Neural progenitor cell (in vitro differentiated cells): ENCODE measurements at places on chromosomes 13 and 19. TPM values are rescaled to one million over a fixed set of nuclear protein-coding genes. Genes with fewer than 3 reads are reported as not detected.

The PNMA8A gene
- 42.5 and 43.9 TPM in 2 replicates for total RNA-seq

The CPAMD8 gene
- 16.3 and 36.8 TPM in 2 replicates for total RNA-seq

The ZNF844 gene
- 16.3 and 16.5 TPM in 2 replicates for total RNA-seq

DNA sequence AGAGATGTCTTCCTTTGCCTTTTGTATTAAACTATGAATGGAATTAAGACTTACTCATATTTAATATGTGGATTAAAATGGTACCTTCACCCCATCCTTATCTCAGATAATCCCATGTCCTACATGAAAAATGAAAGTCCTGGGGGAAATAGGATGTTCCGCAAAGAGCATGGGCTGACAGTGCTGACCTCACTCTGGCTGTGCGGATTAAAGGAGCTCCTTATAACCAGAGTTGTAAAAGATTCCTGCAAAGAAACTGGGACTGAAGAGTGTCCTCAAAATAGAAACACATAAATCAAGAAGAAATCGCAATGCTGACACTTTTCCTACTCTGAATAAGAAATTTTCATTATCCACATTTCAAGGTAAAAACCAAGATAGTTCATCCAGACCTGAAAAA, 384.5 kb downstream of the LIG4 start:
- H3K27me3 ChIP-seq = no peaks in the 10 kb centered on the region
- no peaks in the 10 kb centered on the region for H3K36me3 ChIP-seq
- H3K4me3 ChIP-seq = no peak overlapping the region
- DNase-seq = no peak
- no peak overlapping the region for H3K27ac ChIP-seq

DNA sequence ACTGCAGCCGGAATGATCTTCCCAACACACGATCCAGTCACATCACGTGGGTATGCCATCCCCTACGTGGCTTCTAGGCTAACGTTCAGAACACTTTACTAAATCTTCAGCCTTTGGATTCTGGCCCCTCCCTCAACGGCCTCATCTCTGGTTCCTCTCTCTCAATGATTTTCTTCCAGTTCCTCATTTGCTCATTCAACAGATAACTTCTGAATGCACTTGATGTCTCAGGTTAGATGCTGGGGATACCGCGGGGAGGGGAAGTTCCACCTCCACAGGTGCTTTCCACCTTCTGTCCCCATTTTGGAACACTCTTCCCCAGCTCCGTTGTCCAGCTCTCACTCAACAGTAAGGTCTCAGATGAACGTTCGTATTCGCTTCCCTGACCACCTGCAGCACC, 66.1 kb downstream of the ATP7B start:
- H3K27me3 ChIP-seq = no peaks in the 10 kb centered on the region
- no peak overlapping the region for H3K27ac ChIP-seq
- H3K4me3 ChIP-seq = no peak overlapping the region

DNA sequence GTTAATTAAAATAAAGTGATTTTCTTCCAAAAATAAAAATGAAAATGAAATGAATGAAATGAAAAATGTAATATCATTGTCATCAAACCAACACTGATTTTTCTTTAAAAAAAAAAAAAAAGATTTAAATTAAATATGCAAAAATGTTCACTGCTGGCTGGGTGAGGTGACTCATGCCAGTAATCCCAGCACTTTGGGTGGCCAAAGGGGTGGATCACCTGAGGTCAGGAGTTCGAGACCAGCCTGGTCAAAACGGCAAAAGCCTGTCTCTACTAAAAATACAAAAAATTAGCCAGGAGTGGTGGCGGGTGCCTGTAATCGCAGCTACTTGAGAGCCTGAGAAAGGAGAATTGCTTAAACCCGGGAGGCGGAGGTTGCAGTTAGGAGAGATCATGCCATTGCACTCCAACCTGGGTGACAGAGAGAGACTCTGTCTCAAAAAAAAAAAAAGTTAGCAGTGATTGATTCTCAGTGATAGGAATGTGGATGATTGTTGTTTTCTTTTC, 44.6 kb upstream of the LSM14A start:
- no peaks in the 10 kb centered on the region for H3K36me3 ChIP-seq
- H3K4me3 ChIP-seq = no peak overlapping the region
- peaks cover 4% of the 10 kb centered on the region for H3K4me1 ChIP-seq
- DNase-seq = no peak

DNA sequence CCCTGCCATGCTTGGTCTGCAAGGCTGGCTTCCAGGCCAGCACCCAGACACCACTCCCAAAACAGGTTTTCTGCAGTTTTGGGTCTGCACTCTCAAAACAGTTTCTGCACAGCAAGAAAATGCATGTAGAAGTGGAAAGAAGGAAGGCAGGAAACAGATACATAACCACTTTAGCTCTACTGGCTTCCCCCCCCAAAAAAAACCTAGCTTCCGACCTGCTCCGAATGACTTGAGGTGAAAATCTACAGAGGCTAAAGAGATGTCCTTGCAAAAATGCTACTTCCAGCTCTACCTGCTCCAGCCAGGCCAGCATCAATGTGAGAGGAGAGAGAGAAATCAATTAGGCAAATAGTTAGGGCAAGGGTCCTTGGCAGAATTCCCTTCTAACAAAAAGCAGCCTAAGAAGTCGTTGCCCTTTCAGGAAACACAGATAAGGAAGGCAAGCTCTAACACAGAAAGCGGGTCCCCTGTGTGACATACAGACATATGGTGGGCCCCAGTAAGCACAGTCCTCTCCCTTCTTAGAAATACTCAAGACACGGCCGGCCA, 3.4 kb downstream of the C19orf12 start:
- H3K27ac ChIP-seq = no peak overlapping the region
- no peak overlapping the region for H3K4me3 ChIP-seq
- H3K4me1 ChIP-seq = peaks cover 7% of the 10 kb centered on the region
- no peaks in the 10 kb centered on the region for H3K36me3 ChIP-seq

DNA sequence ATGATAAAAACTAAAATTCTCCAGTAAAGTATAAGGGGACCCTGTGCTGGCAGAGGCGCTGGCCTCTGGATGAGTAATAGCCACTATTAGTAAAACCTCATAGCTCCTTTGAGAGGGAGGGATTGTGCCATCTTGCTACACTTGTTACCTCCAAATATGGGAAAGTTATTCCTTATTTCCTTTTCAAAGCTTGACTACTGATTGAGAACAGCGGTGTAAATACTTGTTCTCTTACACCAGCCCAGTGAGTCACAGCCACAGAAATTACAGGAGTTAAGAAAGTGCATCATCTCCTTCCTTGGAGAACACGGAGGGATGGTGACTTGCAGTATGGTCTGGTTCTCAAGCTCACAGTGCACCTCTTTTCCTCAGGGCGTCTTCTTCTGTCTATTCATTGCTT, 379.0 kb downstream of the EFNB2 start:
- no peaks in the 10 kb centered on the region for H3K36me3 ChIP-seq
- no peak overlapping the region for H3K27ac ChIP-seq
- no peaks in the 10 kb centered on the region for H3K27me3 ChIP-seq
- DNase-seq = no peak

DNA sequence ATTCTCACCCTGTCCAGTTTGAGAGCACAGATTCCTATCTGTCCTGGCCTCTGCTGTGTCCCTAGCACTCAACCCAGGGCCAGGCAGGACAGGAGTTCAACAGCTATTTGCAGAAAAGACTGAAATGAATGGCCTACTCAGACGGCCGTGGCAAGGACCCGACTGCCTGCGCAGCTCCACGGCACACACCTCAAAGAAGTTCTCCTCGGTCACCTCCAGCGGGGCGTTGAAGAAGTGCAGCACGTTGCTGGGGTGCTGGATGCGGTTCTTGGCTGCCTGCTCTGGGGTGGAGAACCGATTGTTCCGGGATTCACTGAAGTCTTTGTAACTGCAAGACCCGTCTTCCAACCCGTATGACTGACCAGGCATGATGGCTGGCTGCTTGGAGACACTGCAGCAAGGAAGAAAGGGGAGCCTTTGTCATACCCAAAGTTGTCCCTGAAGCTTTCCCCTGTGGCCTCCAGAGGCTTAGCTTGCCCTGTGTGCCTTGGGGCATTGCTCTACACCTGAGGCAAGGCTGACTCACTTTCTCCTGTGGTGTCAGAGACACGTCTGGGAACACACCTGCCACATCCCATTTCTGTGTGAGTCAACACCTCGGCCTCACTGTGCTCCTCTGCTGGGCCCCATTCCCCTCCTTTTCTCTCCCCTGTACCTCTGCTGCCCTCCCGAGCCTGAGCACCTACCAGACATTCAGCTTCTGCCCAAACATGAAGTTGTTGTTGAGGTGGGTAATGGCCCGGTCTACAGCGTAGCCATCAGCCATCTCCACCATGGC, 6.8 kb upstream of the ECH1 start:
- no peaks in the 10 kb centered on the region for H3K4me1 ChIP-seq
- no peak overlapping the region for H3K4me3 ChIP-seq
- DNase-seq = no peak

GRCh38 chr13:111976474-111977178, 90.3 kb upstream of the SOX1 start:
- H3K36me3 ChIP-seq = no peaks in the 10 kb centered on the region

GRCh38 chr19:3698974-3699740, 1.1 kb downstream of the PIP5K1C start:
- H3K27me3 ChIP-seq = no peaks in the 10 kb centered on the region
- no peaks in the 10 kb centered on the region for H3K36me3 ChIP-seq
- peaks cover 9% of the 10 kb centered on the region for H3K4me1 ChIP-seq
- no peak overlapping the region for H3K27ac ChIP-seq
- peak; percentile 39 for DNase-seq

DNA sequence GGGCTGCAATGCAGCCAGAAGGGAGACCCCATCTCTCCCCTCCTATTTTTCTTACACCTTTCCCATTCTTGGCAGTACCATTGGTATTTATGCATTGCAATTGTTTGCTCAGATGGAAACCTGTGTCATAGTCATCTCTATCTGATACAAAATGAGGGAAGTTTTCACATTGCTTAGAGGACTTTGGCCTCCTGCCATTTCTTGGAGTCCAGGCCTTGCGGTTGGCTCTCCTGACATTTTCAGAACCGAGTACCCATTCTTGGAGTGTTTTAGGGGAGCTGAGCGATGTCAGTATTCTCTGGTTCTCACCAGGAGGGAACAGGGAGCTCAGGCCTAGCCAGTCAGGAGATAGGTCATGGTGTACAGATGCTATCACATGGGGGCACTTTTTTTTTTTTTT, 1.5 kb downstream of the SIN3B start:
- no peak for DNase-seq
- no peak overlapping the region for H3K27ac ChIP-seq
- peaks cover 12% of the 10 kb centered on the region for H3K27me3 ChIP-seq

DNA sequence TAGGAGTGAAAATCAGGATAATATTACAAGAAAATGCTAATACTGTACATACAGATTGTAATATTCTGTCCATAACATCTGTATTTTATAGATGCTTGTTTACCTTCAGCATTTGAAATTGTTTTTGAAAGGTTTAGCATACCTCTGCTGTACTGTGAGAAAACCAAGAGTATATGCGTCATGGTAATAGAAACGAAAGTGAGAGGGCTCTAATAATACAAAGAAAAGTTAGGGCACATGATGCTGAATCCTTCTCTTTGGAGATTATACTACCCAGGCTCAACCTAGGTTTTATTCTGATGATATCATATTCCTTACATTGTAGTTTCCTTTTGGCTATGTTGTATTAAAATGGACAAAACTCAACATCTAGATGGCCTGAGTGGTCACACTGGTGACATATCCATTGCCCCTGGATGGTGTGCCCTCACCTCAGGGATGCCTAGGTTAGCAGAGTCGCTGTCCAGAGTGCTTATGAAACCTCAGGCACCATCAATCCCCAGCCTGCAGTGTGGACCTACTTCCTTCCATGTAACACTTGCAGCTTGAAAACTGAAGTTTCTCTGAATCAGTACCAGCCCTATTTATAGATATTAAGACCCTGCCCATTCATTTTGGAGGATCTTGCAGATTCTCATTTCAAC, 253.7 kb downstream of the KCTD12 start:
- no peak overlapping the region for H3K27ac ChIP-seq
- H3K4me1 ChIP-seq = no peaks in the 10 kb centered on the region

GRCh38 chr13:93774506-93774905, 547.9 kb downstream of the GPC6 start:
- DNase-seq = no peak
- no peak overlapping the region for H3K4me3 ChIP-seq
- no peaks in the 10 kb centered on the region for H3K36me3 ChIP-seq
- H3K27ac ChIP-seq = no peak overlapping the region
- H3K27me3 ChIP-seq = no peaks in the 10 kb centered on the region
- peaks cover 60% of the 10 kb centered on the region for H3K4me1 ChIP-seq

DNA sequence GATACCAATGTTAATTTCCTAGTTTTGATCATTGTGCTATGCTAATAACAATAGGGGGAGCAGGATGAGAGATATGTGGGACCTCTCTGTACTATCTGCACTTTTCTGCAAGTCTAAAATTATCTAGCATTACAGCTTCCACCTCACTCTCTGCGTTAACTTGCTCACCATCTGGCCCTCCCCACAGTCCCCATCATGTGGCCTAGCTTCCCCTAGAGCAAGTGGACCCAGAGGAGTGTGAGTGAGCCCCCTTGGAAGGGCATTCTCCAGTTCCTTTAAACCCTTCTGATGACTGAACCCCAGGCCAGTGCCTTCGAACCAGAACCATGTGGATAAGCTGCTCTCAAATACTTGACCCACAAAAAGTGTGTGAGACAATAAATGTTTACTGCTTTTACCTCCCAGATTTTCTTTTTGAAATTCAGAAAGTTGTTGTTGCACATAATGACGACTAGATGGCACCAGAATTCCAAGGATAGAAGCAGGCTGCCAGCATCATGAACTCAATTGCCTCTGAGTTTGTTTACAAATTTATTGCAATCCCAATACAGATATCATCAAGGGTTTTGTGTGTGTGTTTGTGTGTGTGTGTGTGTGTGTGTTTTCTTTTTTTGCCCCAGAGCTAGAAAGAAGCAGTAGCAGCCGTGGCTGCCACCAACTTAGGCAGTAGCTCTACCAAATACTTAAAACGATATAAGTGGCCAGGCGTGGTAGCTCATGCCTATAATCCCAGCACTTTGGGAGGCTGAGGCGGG, 49.0 kb upstream of the ZNF780A start:
- H3K27me3 ChIP-seq = no peaks in the 10 kb centered on the region
- H3K4me1 ChIP-seq = no peaks in the 10 kb centered on the region
- no peak overlapping the region for H3K27ac ChIP-seq
- peak; percentile 62 for DNase-seq
- H3K36me3 ChIP-seq = no peaks in the 10 kb centered on the region
- no peak overlapping the region for H3K4me3 ChIP-seq

GRCh38 chr19:47241919-47242577, 11.0 kb upstream of the BBC3 start:
- H3K27me3 ChIP-seq = peaks cover 44% of the 10 kb centered on the region
- H3K4me3 ChIP-seq = no peak overlapping the region

DNA sequence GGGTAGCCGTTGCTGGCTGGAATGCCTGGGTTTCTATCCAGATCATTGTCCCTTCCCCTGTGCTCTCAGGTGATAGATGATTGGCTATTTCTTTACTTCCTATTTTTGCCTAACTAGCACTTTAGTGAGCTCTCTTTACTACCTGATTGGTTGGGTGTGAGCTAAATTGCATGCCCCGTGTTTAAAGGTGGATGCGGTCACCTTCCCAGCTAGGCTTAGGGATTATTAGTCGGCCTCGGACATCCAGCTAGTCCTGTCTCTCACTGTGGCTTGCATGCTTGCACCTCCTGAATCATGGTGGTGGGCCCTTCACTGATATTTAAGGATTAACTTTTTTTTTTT, 10.1 kb downstream of the TTYH1 start:
- no peak overlapping the region for H3K4me3 ChIP-seq
- H3K36me3 ChIP-seq = no peaks in the 10 kb centered on the region
- H3K4me1 ChIP-seq = peaks cover 26% of the 10 kb centered on the region
